Astrocyte (in vitro differentiated cells and primary cell): ENCODE measurements at places on chromosomes 1 and 21. TPM values are rescaled to one million over a fixed set of nuclear protein-coding genes. Genes with fewer than 3 reads are reported as not detected.

BRINP3 gene
- total RNA-seq: not detected in 2 replicates

FOXD2 gene
- 0.07 TPM in 1 of 2 replicates, not detected in the other for total RNA-seq

GBP5 gene
- total RNA-seq: 0.62 and 0.79 TPM in 2 replicates

LELP1 gene
- total RNA-seq: not detected in 2 replicates

OVAAL gene
- not detected in 2 replicates for total RNA-seq

FAM110D gene
- total RNA-seq: 0.70 and 0.77 TPM in 2 replicates

THEM5 gene
- not detected in 2 replicates for total RNA-seq

FLAD1 gene
- 46.6 and 51.5 TPM in 2 replicates for total RNA-seq

LAMC2 gene
- total RNA-seq: 8.0 and 13.9 TPM in 2 replicates

ITLN1 gene
- total RNA-seq: not detected in 2 replicates

STUM gene
- not detected in 2 replicates for total RNA-seq

TACSTD2 gene
- 0.87 and 3.0 TPM in 2 replicates for total RNA-seq

HCN3 gene
- total RNA-seq: 3.4 and 3.6 TPM in 2 replicates

CD53 gene
- total RNA-seq: not detected in 2 replicates

RAB7B gene
- 6.6 and 8.1 TPM in 2 replicates for total RNA-seq

ABCD3 gene
- total RNA-seq: 38.4 and 41.6 TPM in 2 replicates

ACTL8 gene
- 1.3 and 2.0 TPM in 2 replicates for total RNA-seq

C1orf87 gene
- total RNA-seq: not detected in 2 replicates

MAP10 gene
- total RNA-seq: 2.1 and 2.5 TPM in 2 replicates

SPATA46 gene
- total RNA-seq: not detected in 2 replicates

RGL1 gene
- 9.6 and 10.1 TPM in 2 replicates for total RNA-seq

CYP4Z1 gene
- total RNA-seq: not detected in 2 replicates

FCAMR gene
- total RNA-seq: not detected in 2 replicates

APP gene
- total RNA-seq: 785 and 823 TPM in 2 replicates

PGBD5 gene
- 14.7 and 22.4 TPM in 2 replicates for total RNA-seq

CYP4A11 gene
- not detected in 2 replicates for total RNA-seq

NTMT2 gene
- 0.43 TPM in 1 of 2 replicates, not detected in the other for total RNA-seq

PYHIN1 gene
- total RNA-seq: not detected in 2 replicates
